ENCODE measurements at places on chromosomes 4 and X. TPM values are rescaled to one million over a fixed set of nuclear protein-coding genes. Genes with fewer than 3 reads are reported as not detected.

GRCh38 chr4:101218894-101219293, 128.4 kb downstream of the PPP3CA start:
- H3K36me3 ChIP-seq, result no peaks in the 10 kb centered on the region
- H3K4me3 ChIP-seq, result no peak overlapping the region
- no peak overlapping the region for H3K27ac ChIP-seq
- H3K4me1 ChIP-seq, result peaks cover 15% of the 10 kb centered on the region
- no peak for DNase-seq

- peak overlapping the region; percentile 30 for H3K4me3 ChIP-seq
- peaks cover 10% of the 10 kb centered on the region for H3K36me3 ChIP-seq
- DNase-seq, result peak; percentile 59
- H3K27ac ChIP-seq, result no peak overlapping the region
- H3K27me3 ChIP-seq, result no peaks in the 10 kb centered on the region
Observed at GRCh38 chr4:123304151-123304964, 92.2 kb upstream of the SPRY1 start.

GRCh38 chr4:23706972-23707651, 182.7 kb downstream of the PPARGC1A start:
- no peaks in the 10 kb centered on the region for H3K4me1 ChIP-seq
- no peak overlapping the region for H3K4me3 ChIP-seq
- no peak overlapping the region for H3K27ac ChIP-seq
- H3K36me3 ChIP-seq, result no peaks in the 10 kb centered on the region
- H3K27me3 ChIP-seq, result no peaks in the 10 kb centered on the region

- no peaks in the 10 kb centered on the region for H3K27me3 ChIP-seq
- no peak overlapping the region for H3K4me3 ChIP-seq
- H3K36me3 ChIP-seq, result no peaks in the 10 kb centered on the region
- H3K4me1 ChIP-seq, result peaks cover 26% of the 10 kb centered on the region
- no peak overlapping the region for H3K27ac ChIP-seq
Observed at GRCh38 chrX:120794525-120794975, 81.1 kb downstream of the CT47B1 start.

The TCEAL6 gene
- total RNA-seq, result not detected

- no peaks in the 10 kb centered on the region for H3K27me3 ChIP-seq
- no peak for DNase-seq
- H3K4me1 ChIP-seq, result no peaks in the 10 kb centered on the region
- no peak overlapping the region for H3K4me3 ChIP-seq
- no peaks in the 10 kb centered on the region for H3K36me3 ChIP-seq
Observed at GRCh38 chr4:27973700-27974099, 1113.1 kb downstream of the STIM2 start.

Measured in activated CD8-positive, alpha-beta T cell treated with anti-CD3 and anti-CD28 coated beads for 36 hours (primary cell).